Trophoblast cell (in vitro differentiated cells and primary cell): ENCODE measurements at places on chromosomes 5 and 9.

DNA sequence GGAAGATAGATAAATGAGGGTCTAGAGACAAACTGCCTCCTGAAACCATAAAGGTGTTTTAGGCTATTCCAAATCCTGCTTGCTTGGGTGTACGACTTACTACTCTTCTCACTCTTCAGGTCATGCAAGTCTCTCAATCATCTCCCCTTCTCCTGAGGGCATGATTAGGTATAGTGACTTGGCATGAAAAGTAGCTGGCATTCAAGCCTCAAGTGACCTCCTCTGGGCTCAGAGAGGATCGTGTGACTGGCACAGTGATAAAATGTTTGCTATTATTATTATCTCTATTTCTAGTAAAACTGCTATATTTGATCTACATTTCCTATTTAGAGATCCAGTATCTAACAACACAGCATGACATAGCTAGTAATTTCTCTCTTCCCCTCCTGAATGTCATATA is 494.8 kb downstream of the SPOCK1 start:
- H3K36me3 ChIP-seq: no peaks in the 10 kb centered on the region
- H3K27ac ChIP-seq: no peak overlapping the region
- H3K4me1 ChIP-seq: no peaks in the 10 kb centered on the region

GRCh38 chr5:133848341-133848811 is 120.0 kb downstream of the C5orf15 start:
- no peak for DNase-seq
- H3K27ac ChIP-seq: no peak overlapping the region
- no peak overlapping the region for H3K4me3 ChIP-seq
- no peaks in the 10 kb centered on the region for H3K27me3 ChIP-seq

DNA sequence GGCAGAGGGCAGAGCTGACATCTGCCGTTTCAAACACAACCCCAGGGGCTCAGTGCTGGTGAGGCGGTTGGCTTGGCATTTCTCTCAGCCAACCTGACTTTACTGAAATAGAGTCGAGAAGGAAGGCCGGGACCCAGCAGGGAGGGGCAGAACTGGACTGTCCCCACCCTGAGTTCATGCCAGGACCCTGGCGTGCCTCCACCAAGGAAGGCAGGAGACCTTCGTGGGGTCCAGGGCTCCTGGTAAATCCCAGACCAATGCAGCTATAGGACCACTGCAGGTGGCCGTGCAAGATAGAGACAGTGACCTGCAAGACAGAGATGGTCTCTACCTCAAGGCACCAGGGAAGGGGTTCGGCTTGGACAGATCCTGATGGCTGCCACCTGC is 132.9 kb downstream of the ROR2 start:
- H3K4me1 ChIP-seq: no peaks in the 10 kb centered on the region
- H3K27ac ChIP-seq: no peak overlapping the region
- DNase-seq: no peak
- H3K4me3 ChIP-seq: no peak overlapping the region
- no peaks in the 10 kb centered on the region for H3K27me3 ChIP-seq
- H3K36me3 ChIP-seq: no peaks in the 10 kb centered on the region

GRCh38 chr5:24141046-24141445 is 503.7 kb downstream of the CDH10 start:
- no peaks in the 10 kb centered on the region for H3K36me3 ChIP-seq
- no peaks in the 10 kb centered on the region for H3K4me1 ChIP-seq
- no peak overlapping the region for H3K27ac ChIP-seq
- DNase-seq: no peak
- no peak overlapping the region for H3K4me3 ChIP-seq

DNA sequence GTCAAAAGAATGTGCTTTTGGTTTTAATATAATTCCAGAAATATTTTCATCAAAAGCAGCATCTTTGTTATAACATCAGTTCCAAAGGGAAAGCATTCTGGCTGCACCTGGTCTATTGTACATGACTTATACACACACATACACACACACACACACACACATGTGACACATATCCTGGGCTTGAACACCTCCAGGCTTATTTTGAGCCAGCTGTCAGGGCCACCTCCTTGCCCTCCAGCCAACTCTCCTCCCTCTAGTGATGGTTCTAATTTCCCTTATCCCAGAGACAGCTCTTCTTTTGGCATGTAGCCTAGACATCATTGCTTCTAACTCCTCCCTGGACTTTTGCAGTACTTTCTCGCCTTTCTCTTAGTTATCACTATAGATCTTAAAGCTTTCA is 115.0 kb downstream of the PIK3R1 start:
- H3K4me3 ChIP-seq: no peak overlapping the region
- no peak overlapping the region for H3K27ac ChIP-seq
- no peaks in the 10 kb centered on the region for H3K27me3 ChIP-seq
- H3K36me3 ChIP-seq: no peaks in the 10 kb centered on the region
- H3K4me1 ChIP-seq: no peaks in the 10 kb centered on the region

- no peaks in the 10 kb centered on the region for H3K27me3 ChIP-seq
- H3K27ac ChIP-seq: no peak overlapping the region
- no peaks in the 10 kb centered on the region for H3K4me1 ChIP-seq
- no peaks in the 10 kb centered on the region for H3K36me3 ChIP-seq
These were observed 79.4 kb downstream of the ESM1 start for GRCh38 chr5:54905942-54906537.

DNA sequence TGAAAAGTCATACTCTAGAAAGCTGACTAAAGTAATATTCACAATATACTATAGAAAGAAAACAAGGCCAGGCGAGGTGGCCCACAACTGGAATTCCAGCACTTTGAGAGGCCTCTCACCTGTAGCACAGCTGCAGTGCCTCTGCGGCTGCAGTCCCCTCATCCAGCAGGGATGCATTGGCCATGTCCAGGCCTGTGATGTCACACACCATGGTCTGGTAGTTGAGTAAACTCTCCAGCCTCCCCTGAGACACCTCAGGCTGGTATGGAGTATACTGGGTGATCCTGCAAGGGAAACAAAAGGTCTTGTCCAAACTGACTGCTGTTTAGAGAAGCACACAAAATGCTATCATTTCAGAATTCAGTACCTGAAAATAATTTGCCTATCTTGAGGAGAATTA is 35.5 kb downstream of the GLDC start:
- no peaks in the 10 kb centered on the region for H3K4me1 ChIP-seq
- no peak overlapping the region for H3K4me3 ChIP-seq
- H3K27me3 ChIP-seq: no peaks in the 10 kb centered on the region
- H3K36me3 ChIP-seq: no peaks in the 10 kb centered on the region

DNA sequence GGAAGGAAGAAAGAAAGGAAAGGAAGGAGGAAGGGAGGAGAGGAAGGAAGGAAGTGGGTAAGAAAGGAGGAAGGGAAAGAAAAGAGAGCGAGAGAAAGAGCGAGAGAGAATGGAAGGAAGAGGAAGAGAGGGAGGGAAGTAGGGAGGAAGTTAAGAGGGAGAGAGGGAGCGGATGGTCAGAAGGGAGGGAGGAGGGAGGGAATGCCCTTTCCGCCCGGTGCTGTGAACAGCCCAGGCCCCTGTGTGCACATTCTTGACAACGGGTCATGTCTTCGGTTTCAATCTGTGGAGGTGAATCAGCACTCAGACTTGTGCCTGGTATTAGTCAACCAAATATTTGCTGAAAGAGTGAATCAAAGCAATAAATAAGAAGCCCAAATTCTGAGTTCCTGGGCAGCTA is 39.2 kb downstream of the PRUNE2 start:
- DNase-seq: peak; percentile 89
- H3K36me3 ChIP-seq: no peaks in the 10 kb centered on the region
- no peak overlapping the region for H3K27ac ChIP-seq
- no peak overlapping the region for H3K4me3 ChIP-seq
- peaks cover 12% of the 10 kb centered on the region for H3K4me1 ChIP-seq
